ENCODE measurements at places on chromosomes 7 and 10.

GRCh38 chr7:43914795-43915194, 8.4 kb upstream of the URGCP start:
- DNase-seq, result no peak

DNA sequence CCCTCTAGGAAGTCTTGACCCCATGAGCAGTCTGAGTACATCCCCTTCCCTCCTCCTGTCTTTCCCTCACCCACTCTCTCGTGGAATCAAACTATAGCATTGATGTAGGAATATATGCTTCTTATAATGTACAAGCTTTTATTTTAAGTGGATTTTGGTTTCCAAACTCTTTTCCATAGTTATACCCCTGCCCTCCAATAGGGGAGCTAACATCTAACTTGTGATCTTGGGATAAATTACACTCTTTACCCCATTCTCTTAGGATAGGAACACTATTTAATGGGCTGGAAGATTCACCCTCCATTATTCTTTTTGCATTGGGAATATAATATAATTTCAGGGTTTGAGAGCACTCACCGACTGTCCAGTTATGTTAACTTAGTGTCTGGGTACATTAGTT, 465.9 kb downstream of the GATA3 start:
- no peak for DNase-seq

DNA sequence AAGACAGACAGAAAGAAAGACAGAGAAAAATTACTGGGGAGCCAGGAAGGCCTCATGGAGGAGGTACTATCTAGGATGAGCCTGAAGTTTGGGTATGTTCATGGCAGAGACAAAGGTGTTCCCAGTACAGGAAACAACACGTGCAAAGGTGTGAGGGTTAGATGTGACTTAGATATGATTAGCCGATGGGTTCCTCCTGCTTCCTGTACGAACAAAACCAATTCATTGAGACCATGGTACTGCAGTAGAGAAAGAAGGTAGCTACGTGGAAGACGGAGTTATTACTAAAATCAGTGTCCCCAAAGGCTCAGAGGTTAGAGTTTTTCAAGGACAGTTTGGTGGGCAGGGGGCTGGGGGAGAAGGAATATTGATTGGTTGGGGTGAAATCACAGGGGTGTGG, 55.2 kb upstream of the CHST3 start:
- no peak for DNase-seq

GRCh38 chr10:21885940-21886339, 117.6 kb downstream of the DNAJC1 start:
- no peak for DNase-seq

DNA sequence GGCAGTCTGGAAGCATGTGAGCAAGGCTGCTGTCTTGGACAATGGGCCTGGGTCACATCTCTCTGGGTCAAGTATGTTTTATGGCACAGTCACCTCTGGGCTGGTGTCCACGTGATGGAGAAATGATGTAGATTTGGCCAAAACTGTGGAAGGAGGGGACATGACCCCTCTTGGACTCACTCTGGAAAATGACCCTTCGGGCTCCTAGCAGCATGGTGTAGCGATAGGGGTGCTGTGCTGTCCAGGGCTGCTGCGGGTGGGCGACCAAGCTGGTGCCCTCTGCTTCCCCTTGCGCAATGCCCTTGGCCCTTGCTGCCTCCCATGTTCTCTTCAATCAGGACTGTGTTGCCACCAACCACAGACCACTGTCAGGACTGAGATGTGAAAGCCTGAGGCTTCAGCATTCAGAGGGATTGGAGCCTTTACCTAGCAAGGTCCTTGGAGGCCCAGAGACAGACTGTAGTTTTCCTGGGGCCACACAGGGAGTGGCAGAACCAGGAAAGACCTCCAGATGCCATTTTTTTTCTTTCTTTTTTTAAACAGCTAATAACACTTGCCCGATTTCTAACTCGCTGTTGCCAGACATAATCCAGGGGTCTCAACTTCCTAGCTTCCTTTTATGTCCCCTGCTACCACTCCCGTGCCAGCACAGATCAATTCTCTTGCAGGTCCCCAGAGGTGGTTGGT, 6.1 kb downstream of the CYP26A1 start:
- DNase-seq, result no peak

- DNase-seq, result no peak
These were observed 479.7 kb downstream of the DNAJB9 start for GRCh38 chr7:109049366-109049765.

DNA sequence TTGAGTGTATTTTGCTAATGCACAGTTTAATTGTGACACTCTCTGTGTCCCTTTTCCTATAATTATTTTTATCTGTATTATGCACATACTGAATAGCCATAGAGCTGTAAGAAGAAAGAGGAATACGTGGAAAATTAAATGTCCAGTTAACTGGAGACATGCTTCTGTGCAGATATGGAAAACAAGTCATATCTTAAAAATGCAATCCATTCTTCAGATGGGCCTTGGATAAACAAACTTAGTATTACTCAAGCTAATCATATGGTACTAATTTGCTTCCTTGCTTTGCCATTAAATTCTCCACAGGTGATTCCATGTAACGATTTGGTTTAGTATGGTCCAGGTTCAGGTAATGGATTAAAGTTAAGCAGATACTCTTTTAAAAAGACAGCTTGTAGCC, 201.2 kb upstream of the CELF2 start:
- no peak for DNase-seq

Data from NK-92 treated with Interleukin-12 subunit alpha and Interleukin-12 subunit beta, amount 100 ng/mL, for 24 hours (cell line).